ENCODE measurements at places on chromosomes 6 and 20.
A peak's percentile ranks its signal among the peaks of the same experiment; 100 is the strongest.

DNA sequence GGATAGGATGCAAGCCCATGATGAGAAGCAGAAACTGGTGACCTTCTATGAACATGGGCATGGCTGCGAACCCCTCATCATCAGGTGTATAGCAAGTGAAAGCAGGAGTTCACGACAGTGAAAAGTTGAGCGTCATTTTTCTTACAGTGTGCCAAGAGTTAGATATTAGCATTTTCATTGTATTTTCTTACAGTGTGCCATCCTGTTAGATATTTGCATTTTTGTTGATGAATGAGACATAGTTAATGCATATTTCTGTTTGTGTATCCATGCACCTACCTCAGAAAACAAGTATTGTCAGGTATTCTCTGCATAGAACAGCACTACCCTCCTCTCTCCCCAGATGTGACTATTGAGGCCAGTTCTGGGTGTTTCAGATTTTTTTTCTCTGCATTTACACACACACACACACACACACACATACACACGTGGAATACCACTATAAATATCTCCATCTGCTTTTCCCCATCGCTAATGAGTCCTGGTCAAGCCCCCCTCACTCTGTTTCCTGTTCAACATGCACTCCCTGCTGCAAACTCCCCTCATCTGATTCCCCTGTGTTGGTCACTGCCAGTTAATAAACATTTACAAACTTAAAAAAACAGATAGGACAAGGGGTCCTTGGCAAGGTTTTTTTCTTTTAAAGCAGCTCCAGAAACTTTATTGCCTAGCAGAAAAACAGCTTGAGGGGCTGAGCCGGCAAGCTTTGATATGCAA is 41.7 kb downstream of the PLN start:
- no peak for DNase-seq

DNA sequence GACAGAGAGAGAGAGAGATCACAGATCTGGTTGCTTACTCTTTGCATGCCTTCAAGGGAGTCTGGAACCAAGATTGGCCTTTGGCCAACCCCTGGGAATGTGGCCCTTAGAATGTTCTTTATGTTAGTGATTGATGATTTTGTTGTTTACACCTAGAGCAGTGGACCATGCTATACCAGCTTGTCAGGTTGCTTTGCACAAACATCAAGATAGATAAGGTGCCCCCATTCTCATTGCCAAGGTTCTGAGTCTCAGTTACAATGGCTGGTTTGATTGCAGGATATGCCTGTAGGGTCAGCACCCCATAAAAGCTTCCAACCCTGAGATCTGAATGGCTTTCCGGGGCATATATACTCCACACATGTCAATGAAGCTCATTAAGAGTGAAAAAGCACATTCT is 53.5 kb upstream of the SLC2A12 start:
- no peak for DNase-seq

GRCh38 chr6:110852773-110853172 is 21.8 kb upstream of the AMD1 start:
- no peak for DNase-seq

DNA sequence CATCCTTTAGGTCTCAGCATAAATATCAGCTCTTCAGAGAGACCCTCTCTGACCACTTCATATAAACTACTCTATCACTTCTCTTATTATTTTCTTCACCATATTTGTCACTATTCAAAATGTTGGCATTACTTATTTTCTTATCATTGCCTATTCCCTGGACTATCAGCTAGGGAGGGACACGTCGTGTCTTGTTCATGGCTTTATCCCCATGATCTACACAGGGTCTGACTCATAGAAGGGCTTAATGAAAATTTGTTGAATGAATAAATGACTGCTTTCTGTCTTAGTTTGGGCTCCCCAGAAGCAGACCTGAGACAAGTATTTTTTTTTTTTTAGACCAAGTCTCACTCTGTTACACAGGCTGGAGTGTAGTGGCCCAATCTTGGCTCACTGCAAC is 3.0 kb upstream of the CDK5RAP1 start:
- no peak for DNase-seq

- DNase-seq = no peak
Measured at GRCh38 chr6:155221086-155221485, 42.7 kb upstream of the CLDN20 start.

DNA sequence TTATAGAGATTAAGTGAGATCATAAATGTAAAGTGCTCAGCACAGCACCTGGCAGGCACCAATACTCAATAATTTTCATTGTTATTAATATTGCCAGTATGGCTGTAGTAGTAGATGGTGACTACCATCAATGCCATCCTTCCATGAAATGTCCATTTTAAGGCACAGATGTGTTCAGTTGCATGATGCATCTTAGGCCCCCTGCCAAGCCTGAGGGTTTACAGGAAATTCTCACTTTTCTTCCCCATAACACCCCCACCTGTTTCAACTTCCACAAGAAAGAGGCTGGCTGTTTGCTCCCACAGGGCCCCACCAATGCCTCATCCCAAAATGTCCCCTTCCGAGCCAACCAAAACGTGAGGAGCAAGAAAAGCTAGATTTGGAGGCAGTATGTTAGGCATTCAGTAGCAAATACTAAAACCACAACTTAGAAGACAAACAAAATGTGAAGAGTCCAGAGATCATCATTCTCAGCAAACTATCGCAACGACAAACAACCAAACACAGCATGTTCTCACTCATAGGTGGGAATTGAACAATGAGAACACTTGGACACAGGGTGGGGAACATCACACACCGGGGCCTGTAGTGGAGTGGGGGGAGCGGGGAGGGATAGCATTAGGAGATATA is 110.6 kb upstream of the NHSL1 start:
- no peak for DNase-seq

DNA sequence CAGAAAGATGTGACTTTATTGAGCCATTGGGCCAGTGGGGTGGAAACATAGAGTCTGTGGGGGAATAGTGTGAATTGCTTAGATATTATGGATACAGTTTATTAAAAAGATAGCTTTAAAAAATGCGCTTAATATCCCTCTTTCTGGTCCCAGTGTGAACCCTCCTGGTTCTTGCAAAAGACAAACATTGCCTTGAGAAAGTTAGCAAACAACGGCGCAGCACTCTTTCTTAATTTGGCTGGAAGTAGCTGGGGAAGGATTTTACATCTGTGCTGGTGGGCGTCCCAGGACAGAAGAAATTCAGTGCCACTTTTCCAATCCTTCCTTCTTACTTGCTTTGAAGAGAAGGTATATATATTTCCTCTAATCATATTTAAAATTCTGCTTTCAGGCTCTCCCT is 191.4 kb upstream of the ZFP64 start:
- no peak for DNase-seq

- no peak for DNase-seq
Measured at GRCh38 chr6:1738558-1739081, 128.9 kb downstream of the FOXC1 start.

GRCh38 chr6:83592770-83593394 is 80.5 kb downstream of the PRSS35 start:
- DNase-seq = no peak

- no peak for DNase-seq
Measured at GRCh38 chr6:3575701-3576100, 118.9 kb upstream of the SLC22A23 start.

- no peak for DNase-seq
Measured at GRCh38 chr6:12182676-12183075, 107.5 kb upstream of the EDN1 start.

DNA sequence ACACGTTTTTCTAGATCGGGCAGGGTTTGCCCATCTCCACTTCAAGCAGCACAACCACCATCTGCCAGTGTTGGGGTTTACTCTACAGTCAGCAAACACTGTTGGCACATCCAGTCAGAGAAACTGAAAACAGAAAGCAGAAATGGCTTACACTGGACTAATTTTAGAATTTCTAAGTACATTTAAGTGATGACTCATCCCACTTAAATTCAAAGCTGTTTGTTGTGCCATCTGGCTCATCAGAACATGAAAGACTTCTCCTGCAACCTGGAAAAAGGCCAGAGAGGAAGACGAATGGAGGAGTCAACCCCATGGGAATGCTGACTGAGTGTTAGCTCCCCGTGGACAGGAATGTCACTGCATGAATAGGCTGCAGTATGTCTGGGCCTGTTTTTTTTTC is 21.8 kb downstream of the FAM209B start:
- DNase-seq = peak; percentile 49

DNA sequence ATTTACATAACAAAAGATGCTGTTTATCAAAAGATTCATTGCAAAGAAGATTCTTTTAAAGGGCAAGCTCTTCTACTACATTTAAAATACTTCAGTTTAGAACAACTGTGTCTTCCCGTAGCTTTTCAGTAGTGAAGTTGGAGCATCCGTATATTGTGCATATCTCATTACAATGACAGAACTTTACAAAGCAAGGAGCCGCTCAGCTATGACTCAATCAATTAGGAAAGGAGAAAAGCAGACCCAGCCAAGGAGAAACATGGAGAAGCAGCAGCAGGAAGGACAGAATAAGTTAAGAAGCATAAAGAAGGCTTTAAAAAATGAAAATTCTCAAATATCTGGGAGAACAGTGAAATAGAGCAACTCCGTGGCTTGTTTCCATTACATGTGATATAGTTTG is 132.6 kb upstream of the SMLR1 start:
- no peak for DNase-seq

DNA sequence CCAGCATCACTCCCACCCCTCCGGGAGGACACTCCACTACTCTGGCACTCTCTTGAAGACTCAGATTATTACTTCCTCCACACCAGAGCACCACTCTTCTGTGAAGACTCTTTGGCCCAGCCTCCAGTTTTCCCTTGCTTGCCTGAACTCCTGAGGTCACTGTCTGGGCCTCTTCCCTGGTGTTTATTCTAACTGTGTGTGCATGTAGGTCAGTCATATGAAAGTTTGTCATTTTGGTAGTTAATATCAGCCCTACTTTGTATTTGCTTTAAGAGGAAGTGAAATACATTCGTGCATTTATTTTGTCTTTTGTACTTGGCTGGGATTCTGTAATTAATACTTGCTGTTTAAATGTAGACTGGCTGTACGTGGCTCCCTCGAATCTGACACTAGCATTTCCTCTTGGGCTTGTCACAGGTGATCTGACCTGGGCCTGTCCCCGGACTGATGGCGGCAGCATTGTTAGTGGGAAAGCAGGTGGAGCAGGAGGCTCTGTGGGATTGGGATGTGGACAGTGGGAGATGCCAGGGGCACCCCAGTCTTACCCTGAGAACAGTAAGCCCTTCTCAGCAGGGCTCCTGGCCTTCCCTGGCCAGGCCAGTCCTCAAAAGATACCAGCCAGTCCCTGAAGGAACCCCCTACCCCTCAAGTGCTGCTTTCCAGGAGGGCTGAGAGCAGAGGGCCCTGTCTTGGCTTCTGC is 350.5 kb downstream of the CDC5L start:
- DNase-seq = peak; percentile 55

GRCh38 chr6:33433001-33433543 is 13.2 kb downstream of the SYNGAP1 start:
- no peak for DNase-seq

- no peak for DNase-seq
Measured at GRCh38 chr6:85127696-85128243, 322.1 kb upstream of the NT5E start.

DNA sequence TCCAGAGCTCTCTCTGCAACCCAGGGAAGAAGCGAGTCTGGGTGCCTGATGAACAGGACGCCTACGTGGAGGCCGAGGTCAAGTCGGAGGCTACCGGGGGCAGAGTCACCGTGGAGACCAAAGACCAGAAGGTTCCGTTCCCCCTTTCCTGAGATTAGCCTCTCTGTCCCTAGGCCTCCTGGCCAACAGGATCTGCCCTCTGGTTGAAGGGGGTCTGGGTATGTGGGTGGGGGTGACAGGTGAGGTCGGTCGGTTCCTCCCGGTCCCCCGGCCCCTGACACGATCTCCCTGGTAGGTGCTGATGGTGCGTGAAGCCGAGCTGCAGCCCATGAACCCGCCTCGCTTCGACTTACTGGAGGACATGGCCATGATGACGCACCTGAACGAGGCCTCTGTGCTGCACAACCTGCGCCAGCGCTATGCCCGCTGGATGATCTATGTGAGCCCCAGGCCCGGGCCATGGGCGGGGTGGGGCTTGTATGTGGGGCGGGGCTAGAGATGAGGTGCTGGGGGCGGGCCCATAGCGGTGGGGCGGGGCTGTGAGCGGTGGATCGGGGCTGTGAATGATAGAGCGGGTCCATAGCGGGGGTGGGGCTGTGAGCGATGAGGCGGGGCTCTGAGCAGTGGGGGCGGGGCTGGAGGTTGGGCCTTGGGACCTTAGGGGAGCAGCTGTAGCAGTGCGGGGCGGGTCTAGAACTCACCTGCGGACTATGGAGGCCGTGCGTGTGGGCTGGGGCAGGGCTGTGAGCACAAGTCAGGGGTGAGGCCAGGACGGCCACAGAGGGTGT is 23.9 kb downstream of the MYH7B start:
- no peak for DNase-seq

DNA sequence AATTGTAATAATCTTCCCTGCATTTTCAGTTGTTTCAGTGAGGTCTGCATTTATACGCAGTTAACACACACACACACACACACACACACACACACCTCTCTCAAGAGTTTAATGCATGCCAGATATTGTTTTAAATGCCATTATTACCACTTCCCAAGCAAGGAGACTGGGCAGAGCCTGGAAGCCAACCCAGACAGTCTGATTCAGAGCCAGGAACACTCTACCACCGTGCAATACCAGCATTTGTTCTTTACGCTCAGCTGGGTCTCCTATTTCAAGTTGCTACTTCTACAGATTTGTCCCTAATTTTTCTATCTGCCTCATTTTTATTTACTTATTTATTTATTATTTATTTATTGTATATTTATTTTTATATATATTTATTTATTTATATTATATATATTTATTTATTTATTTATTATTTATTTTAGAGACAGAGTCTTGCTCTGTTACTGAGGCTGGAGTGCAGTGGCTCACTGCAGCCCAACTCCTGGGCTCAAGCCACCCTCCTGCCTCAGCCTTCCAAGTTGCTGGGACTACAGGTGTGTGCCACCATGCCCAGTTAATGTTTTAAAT is 68.4 kb downstream of the PCSK2 start:
- no peak for DNase-seq

GRCh38 chr6:69631552-69632346 is 165.1 kb downstream of the LMBRD1 start:
- peak; percentile 33 for DNase-seq

DNA sequence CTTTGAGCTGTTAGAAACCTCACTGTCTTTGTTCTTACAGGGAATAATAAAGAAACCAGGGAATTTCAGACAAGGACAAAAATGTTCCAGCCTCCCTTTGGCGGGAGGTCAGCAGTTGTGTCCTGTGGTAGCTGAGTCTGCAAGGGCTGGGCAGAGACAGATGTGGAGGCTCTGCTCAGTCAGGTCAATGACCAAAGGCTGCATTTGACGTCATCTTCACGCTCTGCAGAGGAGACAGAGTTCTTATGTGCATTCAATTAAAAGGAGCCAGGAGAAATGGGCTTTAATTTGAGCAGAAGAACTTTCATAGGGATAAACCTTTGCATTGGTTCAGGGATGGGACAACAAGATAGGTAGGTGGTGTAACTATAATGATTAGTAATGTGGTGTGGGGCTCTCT is 45.1 kb upstream of the FOXA2 start:
- no peak for DNase-seq

- DNase-seq = no peak
Measured at GRCh38 chr6:130159956-130160355, 62.8 kb downstream of the SAMD3 start.

Data from GM06990 (cell line).